IPS DF 19.7 (cell line): ENCODE measurements at places on chromosomes 6 and 20.

DNA sequence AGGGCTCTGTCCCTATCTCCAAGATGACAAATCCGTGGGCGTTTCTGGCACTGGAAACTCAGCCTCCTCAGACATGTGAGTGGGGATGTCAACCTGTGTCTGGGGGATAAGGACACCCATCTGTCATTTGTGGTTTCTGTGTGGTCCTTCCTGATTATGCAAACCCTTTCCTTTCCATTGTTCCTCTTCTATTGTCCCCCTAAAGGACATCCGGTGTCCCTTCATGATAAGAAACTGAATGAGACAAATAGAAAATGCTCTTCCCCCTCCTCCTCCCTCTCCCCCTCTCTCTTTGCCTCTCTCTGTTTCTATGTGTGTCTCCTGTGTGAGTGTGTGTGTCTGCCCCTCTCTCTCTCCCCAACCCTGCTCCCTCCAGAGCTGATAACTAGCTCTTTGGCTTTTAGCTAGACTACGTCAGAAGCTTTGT, 11.5 kb upstream of the GLP1R start:
- no peak for DNase-seq

DNA sequence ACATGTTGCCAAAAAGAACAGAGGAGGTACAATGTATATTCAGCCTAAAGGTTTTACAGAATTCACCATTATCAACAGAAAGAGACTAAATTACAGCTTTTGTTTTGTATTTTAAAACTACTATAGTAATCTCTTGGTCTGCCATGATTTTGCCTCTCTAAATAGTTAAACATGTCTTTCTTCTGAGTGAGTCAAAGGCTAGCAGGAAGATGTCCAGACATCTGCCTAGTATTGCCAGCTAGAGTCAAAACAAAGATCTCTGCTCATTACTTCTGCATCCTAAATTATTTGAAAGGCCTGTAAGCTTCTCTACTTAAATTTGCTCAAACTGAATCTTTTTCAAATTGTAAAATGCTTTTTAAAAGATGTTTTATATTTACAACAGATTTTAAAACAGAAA, 8.8 kb downstream of the ASF1A start:
- no peak for DNase-seq

- no peak for DNase-seq
These were observed 11.7 kb upstream of the STX7 start for GRCh38 chr6:132524646-132525045.

DNA sequence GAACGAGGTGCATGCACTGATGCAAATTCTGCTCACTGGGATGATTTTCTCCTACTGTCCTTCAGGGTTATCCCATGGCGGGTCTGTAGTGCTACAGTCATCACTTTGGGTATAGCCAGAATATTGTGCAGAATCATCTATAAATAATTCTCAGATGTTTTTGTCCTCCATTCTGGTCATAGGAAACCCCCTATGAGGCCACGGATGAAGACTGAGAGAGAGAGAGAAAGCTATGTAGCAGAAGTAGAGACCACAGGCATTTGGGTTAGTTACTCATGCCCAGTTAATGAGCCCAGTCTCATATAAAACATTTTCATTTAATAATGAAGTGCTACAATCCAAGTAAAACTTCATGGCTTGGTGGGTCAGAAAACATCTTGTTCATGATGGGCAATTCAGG, 145.1 kb upstream of the PLN start:
- DNase-seq, result no peak

- DNase-seq, result no peak
These were observed 497.8 kb upstream of the ARID1B start for GRCh38 chr6:156279261-156279969.

GRCh38 chr6:151659212-151659611, 148.3 kb upstream of the ESR1 start:
- DNase-seq, result no peak

DNA sequence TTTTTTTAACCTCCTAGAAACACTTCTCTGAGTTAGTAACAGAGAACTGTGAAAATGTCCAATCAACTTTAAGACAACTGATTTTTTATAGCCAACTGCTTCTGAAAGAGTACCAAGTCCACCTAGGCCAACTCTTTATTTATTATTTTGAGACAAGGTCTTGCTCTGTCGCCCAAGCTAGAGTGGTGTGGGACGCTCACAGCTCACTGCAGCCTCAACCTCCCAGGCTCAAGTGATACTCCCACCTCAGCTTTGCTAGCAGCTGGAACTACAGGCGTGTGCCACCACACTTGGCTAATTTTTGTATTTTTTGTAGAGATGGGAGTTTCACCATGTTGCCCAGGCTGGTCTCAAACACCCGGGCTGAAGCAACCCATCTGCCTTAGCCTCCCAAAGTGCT, 331.6 kb downstream of the RNGTT start:
- DNase-seq, result no peak

GRCh38 chr6:165662041-165662748, 846 bp downstream of the PDE10A start:
- DNase-seq, result no peak

DNA sequence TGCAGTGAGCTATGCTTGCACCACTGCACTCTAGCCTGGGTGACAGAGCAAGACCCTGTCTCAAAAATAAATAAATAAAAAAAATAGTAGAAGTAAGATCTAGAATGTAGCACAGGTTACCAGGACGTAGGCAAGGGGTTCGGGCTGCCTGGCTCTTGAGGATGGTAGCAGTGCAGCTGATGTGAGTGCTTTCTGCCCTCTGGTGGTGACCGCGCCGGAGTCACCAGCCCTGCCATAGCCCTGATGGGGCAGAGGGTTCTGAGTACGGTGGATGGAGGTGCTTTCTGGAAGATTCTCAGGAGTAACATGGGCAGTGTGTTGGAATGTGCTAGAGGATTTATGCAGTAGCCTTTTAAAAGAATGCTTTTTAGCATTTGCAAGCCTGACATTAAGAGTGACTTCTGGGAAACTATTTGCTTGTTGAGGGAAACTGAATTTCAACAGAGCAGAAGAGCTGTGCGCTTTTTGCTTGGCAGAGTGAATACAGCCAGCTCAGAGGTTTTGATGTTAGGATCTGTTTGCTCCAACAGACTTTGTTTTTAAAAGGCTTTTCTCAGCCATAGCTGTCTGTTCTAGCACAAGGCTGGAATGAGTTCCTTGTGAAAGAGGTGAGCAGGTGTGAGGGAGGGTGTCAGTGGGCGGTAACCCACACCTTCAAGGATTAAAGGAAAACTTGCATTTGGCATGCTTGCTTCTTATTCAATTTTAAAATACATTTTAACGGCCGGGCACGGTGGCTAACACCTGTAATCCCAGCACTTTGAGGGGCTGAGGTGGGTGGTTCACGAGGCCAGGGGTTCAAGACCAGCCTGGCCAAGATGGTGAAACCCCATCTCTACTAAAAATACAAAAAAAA, 65.9 kb downstream of the PTPN1 start:
- DNase-seq, result no peak
